ENCODE measurements at places on chromosomes 5 and 9. TPM values are rescaled to one million over a fixed set of nuclear protein-coding genes. Genes with fewer than 3 reads are reported as not detected.

- DNase-seq = no peak
Measured at GRCh38 chr5:29780401-29780800, 1413.1 kb upstream of the CDH6 start.

- no peak for DNase-seq
Measured at GRCh38 chr5:44714871-44715561, 93.7 kb upstream of the MRPS30 start.

Gene CTNND2
- total RNA-seq = not detected

Gene CBY3
- not detected for total RNA-seq

All from renal cortical epithelial cell (primary cell).